ENCODE measurements at places on chromosomes 1 and 21.
A peak's percentile ranks its signal among the peaks of the same experiment; 100 is the strongest.

- peak; percentile 79 for DNase-seq
Measured at GRCh38 chr1:231040019-231040799, at the start of gene FAM89A. TSS of gene FAM89A (minus strand) at chr1:231040254. CDS start at chr1:231040211, 43 bp downstream.

DNA sequence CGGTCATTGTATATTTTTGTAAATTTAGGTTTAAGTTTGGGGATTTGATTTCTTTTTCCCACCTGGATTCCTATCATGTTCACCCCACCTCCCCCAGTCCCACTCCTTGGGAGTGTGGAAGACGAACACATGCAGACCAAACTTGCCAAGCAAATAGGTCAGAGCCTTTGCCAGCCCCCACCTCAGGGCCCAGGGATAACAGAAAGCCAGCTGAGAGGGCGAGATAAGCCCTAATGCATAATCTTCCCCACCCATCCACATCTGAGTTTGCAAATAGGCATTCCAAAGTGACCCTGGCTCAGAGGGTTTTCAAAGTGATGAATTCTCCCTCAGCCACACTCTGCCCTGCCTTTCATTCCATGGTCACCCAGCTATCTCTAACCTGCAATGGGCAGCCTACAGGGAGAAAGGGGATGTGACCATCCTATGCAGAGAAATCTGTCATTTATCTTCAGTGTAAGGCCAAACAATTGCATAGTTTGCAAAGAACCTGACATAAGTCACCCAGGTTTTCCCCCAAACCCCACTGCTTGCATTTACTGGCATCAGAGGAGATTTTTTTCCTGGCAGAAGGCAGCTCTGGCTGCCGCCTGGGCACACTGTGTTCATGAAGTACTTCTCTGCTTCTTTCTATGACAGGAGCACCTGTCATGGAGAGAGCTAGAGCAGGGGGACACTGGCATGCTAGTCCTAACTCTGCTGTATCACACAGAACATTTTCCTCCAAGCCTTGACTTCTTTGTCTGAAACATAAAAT, 69.0 kb upstream of the NFIA start:
- peak; percentile 18 for DNase-seq

GRCh38 chr1:10299151-10299550, 88.8 kb downstream of the KIF1B start:
- no peak for DNase-seq

- DNase-seq: peak; percentile 23
Measured at GRCh38 chr1:212606395-212607205, 2.0 kb upstream of the ATF3 start.

- no peak for DNase-seq
Measured at GRCh38 chr1:194014014-194014413, 827.6 kb upstream of the B3GALT2 start.

DNA sequence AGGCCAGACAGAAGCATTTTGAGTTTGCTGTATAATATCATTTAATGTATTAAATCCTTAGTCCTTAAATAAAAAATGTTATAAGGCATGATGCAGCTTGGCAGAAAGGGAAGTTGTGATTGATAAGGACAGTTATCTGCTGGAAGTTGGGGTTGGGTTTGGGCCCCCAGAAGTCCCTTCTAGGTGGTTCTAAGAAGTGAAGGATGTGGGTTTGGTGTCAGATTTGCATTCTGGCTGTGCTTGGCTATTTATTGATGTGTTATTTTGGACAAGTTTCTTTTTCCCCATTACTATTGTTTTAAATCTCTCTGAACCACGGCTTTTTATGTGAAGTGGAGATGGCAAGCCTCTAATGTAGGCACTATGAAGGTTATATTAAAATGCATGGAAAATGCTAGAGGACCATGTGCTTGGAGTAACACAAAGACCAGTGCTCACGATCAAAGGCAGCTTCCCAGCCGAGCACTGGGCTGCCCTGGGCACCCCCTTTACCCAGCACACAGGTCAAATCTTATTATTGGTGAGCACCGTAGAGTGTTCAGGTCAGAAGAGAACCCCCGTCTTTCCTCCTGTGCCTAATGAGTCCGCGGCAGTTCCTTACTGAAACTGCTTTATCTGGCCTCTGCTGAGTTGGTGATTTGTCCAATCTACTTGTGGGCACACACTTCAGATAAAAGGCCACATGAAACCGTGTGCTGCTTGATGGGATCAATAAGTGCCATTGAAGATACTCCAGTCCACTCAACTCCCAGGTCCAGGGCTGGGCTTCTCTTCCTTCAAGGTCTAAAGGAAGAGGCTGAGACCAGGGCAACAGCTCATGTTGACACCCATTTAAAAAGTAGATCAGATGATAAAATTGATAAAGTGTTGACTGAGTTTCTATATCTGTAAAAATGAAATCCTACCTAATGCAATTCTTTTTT, 212.0 kb downstream of the PRDM2 start:
- DNase-seq: no peak

- DNase-seq: no peak
Measured at GRCh38 chr1:112461200-112461871, 47.4 kb upstream of the WNT2B start.

DNA sequence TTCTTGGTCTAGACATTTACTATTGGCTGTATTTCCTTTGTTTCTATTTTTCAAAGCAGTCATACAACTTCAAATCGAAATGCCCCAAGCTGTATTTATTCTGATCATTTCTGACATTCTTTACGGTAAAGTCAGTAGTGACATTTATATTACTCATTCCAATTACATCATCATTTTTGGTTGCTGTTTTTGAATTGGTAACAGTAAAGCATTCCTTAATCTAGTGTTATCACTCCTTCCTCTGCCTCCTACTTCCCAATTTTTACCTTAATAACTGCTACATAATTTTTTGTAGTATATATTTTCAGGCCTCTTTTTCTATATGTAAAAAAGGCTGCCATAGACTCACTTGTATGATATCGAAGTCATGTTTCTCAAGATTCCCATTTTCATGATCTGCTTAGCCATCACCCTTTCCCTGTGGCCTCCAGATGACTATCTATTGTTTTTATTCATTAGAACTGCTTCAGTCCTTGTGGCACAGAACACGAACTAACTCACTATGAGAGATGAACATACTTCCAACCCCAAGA, 167.2 kb downstream of the RUNX1 start:
- no peak for DNase-seq

DNA sequence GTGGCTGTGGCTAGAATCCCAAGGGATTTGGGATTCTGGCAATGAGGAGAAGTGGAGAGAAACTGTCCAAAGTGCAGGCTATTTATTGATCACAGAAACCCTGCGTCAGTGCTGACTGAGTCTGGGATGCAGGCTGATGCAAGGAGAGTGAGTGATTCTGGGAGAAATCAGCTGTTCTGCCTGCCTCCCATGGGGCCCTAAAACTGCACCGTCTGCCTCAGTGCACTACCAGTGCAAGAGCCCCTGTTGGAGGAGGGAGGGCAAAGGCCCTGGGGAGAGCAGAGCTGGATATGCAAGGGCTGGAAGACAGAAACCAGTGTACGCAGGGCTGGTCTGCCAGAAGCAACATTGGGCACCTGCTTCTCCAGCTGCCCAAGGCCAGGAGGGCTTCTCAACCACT, 42.6 kb downstream of the C1orf198 start:
- no peak for DNase-seq

GRCh38 chr1:184311580-184311979, 75.2 kb upstream of the C1orf21 start:
- no peak for DNase-seq

GRCh38 chr1:58922302-58923089, 138.6 kb upstream of the JUN start:
- no peak for DNase-seq

DNA sequence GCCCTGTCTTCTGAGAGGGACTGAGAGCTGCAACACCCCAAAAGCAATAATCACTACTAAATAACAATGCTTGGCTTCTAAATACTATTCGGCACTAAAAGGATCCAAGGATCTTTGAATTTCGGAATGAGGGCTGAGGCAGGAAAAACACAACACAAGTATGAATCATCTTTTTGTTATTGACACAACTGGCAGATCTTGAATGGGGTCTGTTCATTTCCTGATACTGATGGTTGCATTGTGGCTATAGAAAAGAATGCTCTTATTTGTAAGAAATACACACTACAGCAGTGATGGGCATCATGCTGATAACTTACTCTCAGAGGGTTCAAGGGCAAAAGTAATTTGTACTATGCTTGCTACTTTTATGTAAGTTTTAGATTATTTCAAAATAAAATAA, 149.2 kb upstream of the PLD5 start:
- DNase-seq: no peak

- no peak for DNase-seq
Measured at GRCh38 chr1:205360891-205361290, 4.2 kb upstream of the KLHDC8A start.

- DNase-seq: no peak
Measured at GRCh38 chr1:158799689-158800088, 18.7 kb upstream of the OR6N2 start.

GRCh38 chr1:22342734-22343191, 108.9 kb upstream of the ZBTB40 start:
- DNase-seq: no peak

DNA sequence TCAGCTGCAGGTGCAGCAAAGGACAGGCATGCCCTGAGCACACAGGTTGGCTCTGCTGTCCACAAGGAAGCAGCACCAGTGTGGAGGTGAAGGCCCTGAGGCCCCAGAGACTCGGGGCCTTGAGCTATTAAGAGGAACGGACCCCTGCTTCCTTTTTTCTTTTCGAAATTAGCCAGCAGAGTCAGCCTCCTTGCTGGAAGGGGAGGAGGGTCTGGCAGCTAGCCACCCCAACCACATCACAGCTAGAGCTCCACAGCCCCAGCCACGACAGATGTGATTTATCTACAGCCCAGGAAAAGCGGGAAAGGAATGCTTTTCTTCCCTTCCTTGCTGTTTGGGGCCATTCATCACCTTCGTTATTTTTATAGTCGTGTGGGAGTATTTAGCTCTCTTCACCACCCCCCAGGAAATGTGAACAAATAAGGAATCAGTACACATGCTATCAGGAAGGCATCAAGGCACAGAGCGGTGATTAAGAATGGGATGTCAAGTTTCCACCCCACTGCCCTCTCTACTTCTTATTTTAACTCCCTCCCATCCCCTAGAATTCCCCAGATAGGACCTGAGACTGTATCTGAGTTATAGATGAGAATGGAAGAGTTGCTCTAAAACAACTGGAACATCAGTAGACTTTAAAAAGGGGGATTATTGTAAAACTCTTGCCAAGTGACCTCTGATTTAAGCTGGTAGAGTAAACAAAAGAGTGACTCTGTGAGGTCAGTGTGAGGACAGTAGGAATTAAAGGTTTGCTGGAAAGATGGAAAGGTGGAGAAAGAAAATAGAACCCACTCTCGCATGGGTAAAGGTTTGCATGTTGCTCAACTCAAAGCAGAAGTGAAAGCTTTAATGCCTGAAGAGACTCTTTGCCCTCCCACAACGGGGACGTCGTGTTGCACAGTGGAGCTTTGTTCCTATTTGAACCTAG, 224.7 kb upstream of the GJB5 start:
- no peak for DNase-seq

- no peak for DNase-seq
Measured at GRCh38 chr1:28176492-28177470, at the start of gene PTAFR. TSS of gene PTAFR (minus strand) at chr1:28176690. CDS start at chr1:28151021, 25,669 bp downstream.

DNA sequence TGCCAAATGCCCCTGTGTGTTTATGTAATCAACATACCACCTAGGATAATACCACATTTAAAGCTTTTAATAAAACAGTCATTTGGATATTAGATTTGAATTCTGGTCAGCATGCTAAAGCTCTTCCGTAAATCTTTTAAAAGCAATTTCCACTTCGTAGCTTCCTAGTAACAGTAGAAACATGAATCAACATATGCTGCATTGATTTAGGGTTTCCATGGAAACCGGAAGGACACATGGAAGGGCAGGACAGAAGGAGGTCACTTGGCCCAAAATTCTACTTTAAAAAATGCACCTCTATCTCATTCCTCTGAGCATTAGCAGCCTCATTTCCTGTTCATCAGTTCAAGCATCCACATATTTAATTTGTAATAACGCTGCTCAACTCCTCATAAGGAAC, 8.1 kb downstream of the RGS8 start:
- no peak for DNase-seq

DNA sequence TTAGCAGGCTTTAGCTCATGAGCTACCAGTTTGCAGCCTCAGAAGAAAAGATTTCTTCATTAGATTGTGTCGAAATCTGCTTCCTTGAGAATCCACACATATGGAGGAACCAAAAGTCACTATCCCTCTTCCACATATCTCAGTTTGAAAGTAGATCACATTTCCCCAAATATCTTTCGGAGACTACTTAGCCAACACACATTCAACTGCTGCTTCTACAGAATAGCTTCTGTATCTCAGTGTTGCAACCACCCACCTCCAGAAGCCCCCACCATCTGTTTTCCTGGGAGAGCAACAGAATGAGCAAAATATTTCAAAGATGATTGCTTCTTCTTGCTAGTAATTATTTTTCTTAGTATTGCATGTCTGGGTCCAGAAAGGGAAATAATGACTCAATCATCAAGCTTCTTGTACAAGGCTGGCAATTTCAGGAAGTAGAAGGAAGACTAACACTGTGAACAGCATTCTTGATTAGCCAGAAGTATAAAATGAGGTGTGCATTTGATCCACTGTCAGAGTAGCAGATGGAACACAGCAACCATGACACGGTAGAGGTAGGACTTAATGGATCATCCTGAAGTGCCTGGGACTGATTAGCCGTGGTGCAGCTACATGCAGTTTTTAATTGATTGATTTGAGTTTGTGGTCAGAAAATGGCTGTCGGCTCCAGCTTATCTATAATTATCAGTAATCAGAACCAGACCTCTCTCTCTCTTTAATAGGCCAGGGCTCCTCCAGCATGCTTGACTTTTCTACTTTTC, 24.9 kb downstream of the ZC3H11B start:
- peak; percentile 62 for DNase-seq

GRCh38 chr1:147721716-147722115, 38.7 kb downstream of the GJA5 start:
- DNase-seq: no peak

DNA sequence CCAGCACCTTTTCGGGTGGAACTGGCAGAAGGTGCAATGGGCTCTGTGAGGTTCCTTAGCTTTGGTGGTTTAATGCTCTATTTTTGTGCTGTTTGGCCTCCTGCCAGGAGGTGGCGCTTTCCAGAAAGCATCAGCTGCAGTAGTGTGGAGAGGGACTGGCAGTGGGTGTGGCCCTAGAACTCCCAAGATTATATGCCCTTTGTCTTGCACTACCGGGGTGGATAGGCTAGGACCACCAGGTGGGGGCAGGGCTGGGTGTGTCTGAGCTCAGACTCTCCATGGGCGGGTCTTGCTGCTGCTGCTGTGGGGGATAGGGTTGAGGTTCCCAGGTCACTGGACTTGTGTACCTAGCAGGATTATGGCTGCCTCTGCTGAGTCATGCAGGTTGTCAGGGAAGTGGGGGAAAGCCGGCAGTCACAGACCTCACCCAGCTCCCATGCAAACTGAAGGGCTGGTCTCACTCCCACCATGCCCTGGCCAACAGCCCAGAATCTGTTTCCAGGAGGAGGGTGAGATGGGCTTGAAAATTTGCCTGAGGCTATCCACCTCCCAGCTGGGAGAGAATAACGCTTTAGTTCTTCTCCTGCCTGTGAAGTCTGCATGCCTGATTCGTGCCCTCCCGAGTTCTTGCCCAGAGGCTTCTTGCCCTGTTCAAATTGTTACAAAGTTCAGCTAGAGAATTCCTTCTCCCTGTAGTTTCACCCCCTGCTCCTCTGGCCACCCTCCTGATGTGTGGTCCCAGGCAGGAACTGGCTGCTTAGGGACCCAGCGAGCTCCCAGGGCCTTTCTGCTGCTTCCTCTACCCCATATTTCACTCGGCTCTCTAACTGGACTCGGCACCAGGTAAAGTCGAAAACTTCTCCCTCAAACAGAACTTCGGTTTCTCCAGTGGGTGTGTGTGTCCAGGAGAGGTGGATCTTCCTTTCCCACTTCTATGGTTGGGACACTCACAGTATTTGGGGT, 76.5 kb upstream of the BTG3 start:
- DNase-seq: peak; percentile 35
